ENCODE measurements at places on chromosomes 3 and 15. TPM values are rescaled to one million over a fixed set of nuclear protein-coding genes. Genes with fewer than 3 reads are reported as not detected.

The MOBP gene
- polyA plus RNA-seq: not detected

The ADAMTS17 gene
- polyA plus RNA-seq: 0.95 TPM

The TMEM40 gene
- polyA plus RNA-seq: 0.71 TPM

The SERINC4 gene
- polyA plus RNA-seq: 0.59 TPM

The PRKAR2A gene
- 11.3 TPM for polyA plus RNA-seq

The FBXW12 gene
- 0.29 TPM for polyA plus RNA-seq

The RLBP1 gene
- not detected for polyA plus RNA-seq

The FANCD2 gene
- polyA plus RNA-seq: 0.35 TPM

The TNNC1 gene
- 9,937 TPM for polyA plus RNA-seq

The ITIH3 gene
- polyA plus RNA-seq: 1.3 TPM

The CCDC54 gene
- not detected for polyA plus RNA-seq

The C3orf33 gene
- 3.0 TPM for polyA plus RNA-seq

The TEX55 gene
- polyA plus RNA-seq: not detected

The SUCNR1 gene
- not detected for polyA plus RNA-seq

The GPR27 gene
- polyA plus RNA-seq: 0.37 TPM

The COL6A5 gene
- not detected for polyA plus RNA-seq

The ARHGEF26 gene
- polyA plus RNA-seq: 2.3 TPM

The SCN5A gene
- polyA plus RNA-seq: 61.5 TPM

The IL17RD gene
- 1.3 TPM for polyA plus RNA-seq

The A4GNT gene
- polyA plus RNA-seq: not detected

The MORC1 gene
- polyA plus RNA-seq: not detected

The IGSF10 gene
- 1.5 TPM for polyA plus RNA-seq

The LRRFIP2 gene
- 129 TPM for polyA plus RNA-seq

The TNFAIP8L3 gene
- 1.3 TPM for polyA plus RNA-seq

The ZXDC gene
- 6.6 TPM for polyA plus RNA-seq

The TMEM207 gene
- polyA plus RNA-seq: not detected
